ENCODE measurements at places on chromosomes 11 and 22. TPM values are rescaled to one million over a fixed set of nuclear protein-coding genes. Genes with fewer than 3 reads are reported as not detected.

GRCh38 chr22:26360169-26360885, 68.7 kb upstream of the ASPHD2 start:
- DNase-seq = peak; percentile 80

Gene OR51E2
- not detected for total RNA-seq

DNA sequence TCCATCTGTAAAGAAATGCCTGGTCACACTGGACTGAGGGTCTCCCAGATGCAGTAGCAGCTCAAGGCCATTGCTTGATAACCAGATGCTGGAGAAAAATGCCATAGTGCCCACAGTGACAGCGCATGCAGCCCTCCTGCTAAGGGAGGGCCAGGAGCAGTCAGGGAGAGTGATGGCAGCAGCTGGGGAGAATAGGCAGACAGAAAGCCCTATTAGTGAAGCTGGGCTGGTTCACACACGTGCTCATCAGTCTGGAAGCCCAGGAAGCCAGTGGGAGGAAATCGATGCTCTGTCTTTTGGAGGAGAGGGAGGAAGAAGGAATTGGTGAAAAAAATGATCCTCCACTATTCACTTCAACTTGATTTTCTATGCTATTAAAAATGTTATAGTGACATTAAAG, 82.9 kb downstream of the OSBP2 start:
- DNase-seq = peak; percentile 98

Gene LRRC32
- 2.0 TPM for total RNA-seq

- peak; percentile 38 for DNase-seq
Measured at GRCh38 chr11:67252831-67253239, 13.4 kb upstream of the GRK2 start.

GRCh38 chr11:47786373-47786772, 19.2 kb upstream of the FNBP4 start:
- DNase-seq = peak; percentile 24

DNA sequence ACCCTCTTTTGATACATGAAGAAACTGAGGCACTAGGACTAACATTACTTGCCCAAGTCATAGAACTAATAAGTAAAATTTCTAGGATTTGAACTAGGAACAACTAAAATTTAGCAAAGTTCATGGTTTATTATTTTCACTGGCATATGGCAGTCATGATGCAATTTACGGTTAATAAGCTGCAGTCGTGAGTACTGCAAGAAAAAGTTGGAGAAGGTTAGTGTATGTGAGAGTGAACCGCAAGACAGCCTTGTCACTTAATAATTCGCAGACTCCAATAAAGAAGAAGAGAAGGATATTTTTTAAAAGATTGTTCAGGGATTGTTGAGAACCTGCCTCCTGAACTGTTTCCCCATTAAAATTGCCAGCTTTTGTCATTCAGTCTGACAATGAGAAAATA, 663.4 kb upstream of the TENM4 start:
- DNase-seq = no peak

Gene ART1
- total RNA-seq = 2.7 TPM

Gene TIGD3
- 0.73 TPM for total RNA-seq

DNA sequence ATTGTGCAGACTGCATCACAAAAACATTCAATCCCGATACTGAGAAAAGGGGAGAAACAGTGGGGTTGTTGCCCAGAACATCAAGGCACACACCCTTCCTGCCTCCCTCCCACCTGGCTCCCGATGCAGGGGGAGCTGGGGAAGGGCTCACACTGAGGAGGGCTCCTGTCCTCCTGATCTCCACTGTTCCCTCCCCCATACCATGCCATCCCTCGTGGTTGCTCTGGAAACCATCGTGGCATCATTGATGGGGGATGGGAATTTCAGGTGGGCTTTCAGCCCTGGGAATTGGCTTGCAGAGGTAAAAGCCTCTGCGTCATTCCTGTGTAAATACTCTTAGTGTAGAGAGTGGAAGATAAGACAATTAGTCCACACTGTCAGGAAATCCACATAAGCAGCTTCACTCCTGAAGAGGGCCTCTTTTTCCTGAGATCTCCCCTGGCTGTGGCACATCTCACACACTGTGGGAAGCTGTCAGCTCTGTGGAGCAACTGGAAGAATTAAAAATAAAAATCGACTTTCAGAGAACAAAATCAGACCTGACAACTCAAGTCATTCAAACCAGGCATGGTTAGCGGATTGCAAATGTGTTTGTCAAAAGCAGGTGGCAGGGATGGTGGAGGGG, 176.0 kb downstream of the CHST1 start:
- no peak for DNase-seq

DNA sequence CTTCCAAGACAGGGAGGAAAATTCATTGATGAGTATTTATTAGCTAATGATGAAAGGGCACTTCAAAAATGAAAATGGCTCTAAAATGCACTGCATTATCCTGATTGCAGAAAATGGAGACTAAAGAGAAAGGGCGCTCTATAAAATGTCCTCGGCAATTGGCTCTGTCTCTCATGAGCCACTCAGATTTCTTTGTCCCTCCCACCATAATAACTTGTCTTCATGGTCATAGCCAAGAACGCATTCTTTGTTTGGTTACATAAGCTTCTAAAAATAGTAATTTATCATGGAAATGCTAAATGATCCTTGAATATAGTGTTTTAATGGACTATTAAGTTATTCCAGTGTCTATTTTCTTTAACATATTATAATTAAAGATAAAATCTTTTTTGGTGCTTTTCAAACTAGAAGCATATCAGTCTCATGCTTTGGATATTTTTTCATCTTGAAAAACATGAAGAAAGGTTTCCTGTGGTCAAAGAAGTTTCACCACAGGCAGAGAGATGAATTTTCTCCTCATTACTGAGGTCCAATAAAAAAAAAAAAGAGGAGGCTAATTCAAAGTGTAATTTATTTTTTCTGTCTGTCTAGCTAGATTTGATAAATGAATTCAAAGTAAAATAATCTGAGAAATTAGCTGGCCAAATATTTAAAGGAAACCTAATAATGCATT, 238.1 kb upstream of the BLID start:
- DNase-seq = peak; percentile 11

Gene RAB1B
- 146 TPM for total RNA-seq

Gene CAPN5
- 4.7 TPM for total RNA-seq

Gene PAFAH1B2
- total RNA-seq = 93.0 TPM

GRCh38 chr11:40204228-40204627, 1255.2 kb downstream of the LRRC4C start:
- DNase-seq = no peak

Gene MOGAT2
- not detected for total RNA-seq

DNA sequence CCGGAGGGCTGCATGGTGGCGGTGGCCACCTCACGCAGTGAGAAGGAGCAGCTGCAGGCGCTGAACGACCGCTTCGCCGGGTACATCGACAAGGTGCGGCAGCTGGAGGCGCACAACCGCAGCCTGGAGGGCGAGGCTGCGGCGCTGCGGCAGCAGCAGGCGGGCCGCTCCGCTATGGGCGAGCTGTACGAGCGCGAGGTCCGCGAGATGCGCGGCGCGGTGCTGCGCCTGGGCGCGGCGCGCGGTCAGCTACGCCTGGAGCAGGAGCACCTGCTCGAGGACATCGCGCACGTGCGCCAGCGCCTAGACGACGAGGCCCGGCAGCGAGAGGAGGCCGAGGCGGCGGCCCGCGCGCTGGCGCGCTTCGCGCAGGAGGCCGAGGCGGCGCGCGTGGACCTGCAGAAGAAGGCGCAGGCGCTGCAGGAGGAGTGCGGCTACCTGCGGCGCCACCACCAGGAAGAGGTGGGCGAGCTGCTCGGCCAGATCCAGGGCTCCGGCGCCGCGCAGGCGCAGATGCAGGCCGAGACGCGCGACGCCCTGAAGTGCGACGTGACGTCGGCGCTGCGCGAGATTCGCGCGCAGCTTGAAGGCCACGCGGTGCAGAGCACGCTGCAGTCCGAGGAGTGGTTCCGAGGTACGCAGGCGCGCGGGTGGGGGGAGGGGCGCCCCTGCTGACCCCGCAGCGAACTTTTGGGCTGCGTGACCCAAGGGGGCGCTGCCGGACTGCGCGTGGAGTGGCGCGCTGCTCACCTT, 670 bp downstream of the NEFH start:
- peak; percentile 60 for DNase-seq

GRCh38 chr11:19768197-19768596, 55.6 kb downstream of the NAV2 start:
- DNase-seq = no peak

Gene SLC22A9
- total RNA-seq = not detected

- no peak for DNase-seq
Measured at GRCh38 chr11:104333977-104334376, 170.0 kb upstream of the PDGFD start.

- DNase-seq = no peak
Measured at GRCh38 chr22:45722006-45722405, 50.4 kb downstream of the ATXN10 start.

Gene KLHDC7B
- total RNA-seq = not detected

DNA sequence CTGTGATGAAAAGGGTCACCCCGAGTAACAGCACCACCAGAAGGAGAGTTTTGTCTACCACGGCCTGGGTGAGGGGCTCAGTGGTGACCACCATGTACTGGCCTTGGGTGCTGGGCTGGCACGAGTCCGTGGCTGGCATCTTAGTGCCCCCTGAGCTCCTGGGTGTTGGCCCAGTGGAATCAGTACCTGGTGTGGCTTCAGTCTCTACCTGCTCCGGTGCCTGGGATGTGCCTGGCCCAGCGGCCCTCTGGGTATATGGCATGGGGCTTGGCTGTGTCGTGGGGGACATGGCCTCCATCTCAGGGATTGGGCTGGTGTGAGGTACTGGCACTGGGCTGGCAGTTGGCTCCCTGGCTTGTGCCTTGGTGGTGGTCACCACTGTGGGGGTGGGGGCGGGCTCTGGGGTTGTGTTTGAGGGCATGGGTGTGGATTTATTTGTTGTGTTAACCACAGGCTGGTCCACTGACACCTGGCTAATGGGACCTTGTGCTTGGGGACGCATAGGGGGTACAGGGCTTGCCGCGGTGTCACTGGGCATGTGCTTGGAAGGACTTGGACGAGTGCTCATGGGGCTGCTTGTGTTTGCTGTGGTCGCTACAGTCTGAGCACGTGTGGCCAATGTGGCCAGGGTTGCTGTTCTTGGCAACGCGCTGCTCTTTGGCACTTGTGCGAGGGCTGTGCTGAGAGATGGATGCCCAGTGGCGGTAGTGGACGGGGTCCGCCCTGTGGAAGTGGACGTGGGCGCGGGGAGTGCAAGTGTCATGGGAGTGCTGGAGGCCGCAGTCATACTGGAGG, 9.8 kb downstream of the C11orf24 start:
- no peak for DNase-seq

GRCh38 chr22:48973694-48974041, 854.0 kb downstream of the BRD1 start:
- no peak for DNase-seq

GRCh38 chr11:84398017-84398626, 1112.0 kb upstream of the CCDC90B start:
- DNase-seq = no peak

DNA sequence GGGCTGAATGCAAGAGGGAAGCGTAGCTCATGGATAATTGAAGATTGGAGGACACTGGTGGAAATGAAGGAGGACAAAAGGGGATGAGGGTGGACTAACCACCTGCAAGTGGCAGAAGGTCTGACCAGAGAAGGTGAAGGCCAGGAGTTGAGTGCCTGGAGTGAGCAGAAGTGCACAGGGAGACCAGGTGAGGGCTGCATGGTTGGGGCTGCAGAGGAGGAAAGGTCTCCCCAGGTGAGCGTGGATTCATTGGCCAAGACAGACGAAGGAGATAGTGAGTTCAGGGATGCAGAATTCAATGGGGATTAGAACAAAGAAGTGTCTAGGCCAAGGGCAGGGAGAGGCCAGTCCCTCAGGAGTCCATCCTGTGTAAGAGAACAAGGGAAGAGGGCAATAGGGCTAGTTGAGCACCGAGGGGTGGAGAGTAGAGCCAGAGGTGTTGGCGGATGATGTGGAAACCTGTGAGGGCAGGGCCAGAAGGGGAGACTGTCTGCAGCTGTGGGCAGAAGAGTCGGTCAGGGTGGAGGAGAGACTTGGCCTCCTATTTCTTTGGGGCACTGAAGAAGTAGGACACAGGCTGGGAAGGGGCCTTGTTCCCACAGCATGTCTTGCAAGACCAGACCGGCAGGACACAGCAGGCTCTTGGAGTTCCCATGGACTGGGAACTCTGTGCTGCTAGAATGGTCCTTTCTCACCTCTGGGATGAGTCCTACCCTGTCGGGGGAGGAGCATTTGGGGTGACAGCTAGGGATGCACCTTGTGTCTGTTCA, 6.7 kb downstream of the TRIM29 start:
- no peak for DNase-seq

GRCh38 chr11:23765682-23766252, 731.1 kb upstream of the LUZP2 start:
- no peak for DNase-seq

DNA sequence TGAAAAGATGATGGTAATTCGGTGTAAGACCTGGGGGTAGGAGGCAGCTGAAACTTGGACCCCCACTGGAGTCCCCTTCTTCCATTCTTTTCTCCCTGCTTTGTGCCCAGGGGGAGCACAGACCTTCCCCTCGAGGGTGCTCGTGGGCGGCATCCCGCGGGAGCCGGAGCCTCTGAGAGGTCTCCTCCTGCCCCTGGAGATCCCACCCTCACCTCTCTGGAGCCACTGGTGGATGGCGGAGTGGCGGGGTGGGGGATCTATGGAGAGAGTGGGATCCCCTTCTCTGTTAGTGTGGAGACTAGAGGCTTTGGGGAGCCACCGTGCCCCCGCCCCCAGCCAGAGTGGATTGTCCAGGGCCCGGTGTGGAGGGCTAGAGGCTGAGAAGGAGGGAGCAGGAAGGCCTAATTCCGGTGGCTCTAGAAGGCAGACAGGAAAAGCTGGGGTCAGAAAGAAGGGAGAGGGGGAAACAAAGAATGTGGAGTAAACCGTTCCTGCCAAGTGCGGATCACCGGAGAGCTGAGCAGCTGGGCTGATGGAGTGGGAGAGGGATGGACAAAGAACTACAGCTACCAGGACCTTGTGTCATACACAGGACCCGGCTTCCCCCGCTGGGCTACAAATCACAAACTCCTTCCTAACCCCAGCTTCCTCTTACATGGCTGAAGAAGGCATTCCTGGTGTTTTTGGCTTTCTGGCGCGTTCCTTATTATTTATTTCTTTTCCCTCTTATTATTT, 41.9 kb downstream of the KCNJ1 start:
- no peak for DNase-seq

GRCh38 chr22:48138855-48139254, 1376.4 kb downstream of the TBC1D22A start:
- no peak for DNase-seq

Gene MRGPRX3
- total RNA-seq = not detected
